ENCODE measurements at places on chromosomes 11 and 22.
A peak's percentile ranks its signal among the peaks of the same experiment; 100 is the strongest.

DNA sequence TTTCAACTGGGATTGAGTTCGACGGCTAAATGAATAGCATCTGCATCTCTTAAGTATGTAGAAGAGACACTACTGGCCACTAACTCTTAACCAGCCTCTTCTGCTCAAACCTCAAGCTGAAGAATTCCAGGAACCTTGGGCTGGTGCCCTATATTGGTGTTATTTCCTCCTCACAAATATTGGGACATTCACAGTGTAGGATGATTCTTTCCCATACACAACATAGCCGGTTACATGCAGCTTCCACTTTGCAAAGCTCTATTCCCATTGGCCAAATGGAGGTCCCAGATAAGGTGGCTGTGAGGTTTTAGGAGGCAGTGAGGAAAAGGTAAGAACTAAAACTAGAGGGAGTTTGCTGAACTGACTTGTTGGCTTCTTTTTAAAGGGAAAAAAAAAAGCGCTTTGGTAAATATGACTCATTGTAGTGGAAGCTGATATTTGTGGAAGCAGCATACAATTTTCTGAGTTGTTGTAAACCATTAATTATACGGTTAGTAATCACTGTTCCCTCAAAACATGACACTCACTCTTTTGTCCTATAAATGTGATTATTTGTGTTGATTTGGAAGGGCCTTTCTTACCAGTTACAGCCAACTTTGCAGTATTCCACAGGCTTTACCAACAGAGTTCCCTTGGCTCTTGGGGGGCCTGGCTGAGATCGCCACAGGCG is 17.6 kb downstream of the C22orf31 start:
- no peak for DNase-seq

GRCh38 chr11:65814986-65815565 is 18.7 kb upstream of the SNX32 start:
- DNase-seq, result no peak

- no peak for DNase-seq
Measured at GRCh38 chr22:34877506-34877905, 188.5 kb upstream of the ISX start.

- no peak for DNase-seq
Measured at GRCh38 chr22:39634530-39635405, 64.2 kb downstream of the CACNA1I start.

- DNase-seq, result no peak
Measured at GRCh38 chr22:42371501-42371900, 60.7 kb downstream of the NFAM1 start.

DNA sequence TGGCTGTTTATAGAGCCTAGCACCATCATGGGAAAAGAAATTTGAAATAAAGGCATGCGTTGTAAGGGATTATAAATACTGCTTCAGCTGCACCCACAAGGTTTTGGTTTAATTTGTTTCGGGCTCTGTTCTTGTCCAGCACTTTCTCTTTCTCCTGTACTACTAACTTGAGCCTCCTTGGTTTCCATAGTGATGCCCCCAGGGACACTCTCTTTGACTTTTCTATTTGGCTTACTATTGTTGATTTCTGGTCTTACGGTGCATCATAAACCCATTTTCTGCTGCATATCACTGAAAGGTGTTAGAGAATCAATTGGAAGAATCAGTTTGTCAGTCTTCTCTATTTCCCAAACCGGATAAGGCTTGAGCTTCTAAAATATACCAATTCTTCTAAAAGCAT is 1674.3 kb upstream of the RAG2 start:
- DNase-seq, result no peak

DNA sequence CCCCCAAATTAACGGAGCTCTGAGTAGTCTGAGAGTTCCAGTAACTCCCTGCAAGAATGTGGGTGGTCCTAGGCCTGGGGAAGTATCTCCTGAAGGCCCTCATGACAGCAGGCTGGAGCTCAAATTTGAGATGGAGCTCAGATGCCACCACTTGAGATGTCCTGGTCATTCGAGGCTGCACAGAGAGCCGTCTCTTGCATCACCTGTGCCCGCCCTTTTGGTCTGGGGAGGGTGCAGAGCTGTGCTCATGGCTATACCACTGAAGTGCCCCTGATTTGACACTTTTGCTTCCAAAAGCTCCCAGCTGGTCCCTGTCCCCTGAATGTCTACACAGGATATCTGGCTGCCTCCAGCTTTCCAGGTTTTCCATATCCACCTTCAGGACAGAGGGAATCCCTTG is 214.0 kb upstream of the B3GAT1 start:
- no peak for DNase-seq

DNA sequence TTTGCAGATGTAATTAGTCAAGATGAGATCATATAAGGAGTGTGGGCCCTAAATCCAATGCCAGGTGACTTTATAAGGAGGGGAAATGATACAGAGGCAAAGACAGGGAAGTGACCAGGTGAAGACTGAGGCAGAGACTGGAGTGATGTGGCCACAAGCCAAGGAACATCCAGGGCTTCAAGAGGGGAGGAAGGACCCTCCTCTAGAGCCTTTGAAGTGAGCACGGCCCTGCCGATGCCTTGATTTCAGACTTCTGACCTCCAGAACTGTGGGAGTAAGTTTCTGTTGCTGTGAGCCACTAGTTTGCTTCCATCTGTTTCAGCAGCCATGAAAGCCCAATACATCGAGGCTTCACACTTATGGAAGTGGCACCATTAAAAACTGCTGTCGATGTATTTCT is 78.7 kb downstream of the SHANK2 start:
- no peak for DNase-seq

DNA sequence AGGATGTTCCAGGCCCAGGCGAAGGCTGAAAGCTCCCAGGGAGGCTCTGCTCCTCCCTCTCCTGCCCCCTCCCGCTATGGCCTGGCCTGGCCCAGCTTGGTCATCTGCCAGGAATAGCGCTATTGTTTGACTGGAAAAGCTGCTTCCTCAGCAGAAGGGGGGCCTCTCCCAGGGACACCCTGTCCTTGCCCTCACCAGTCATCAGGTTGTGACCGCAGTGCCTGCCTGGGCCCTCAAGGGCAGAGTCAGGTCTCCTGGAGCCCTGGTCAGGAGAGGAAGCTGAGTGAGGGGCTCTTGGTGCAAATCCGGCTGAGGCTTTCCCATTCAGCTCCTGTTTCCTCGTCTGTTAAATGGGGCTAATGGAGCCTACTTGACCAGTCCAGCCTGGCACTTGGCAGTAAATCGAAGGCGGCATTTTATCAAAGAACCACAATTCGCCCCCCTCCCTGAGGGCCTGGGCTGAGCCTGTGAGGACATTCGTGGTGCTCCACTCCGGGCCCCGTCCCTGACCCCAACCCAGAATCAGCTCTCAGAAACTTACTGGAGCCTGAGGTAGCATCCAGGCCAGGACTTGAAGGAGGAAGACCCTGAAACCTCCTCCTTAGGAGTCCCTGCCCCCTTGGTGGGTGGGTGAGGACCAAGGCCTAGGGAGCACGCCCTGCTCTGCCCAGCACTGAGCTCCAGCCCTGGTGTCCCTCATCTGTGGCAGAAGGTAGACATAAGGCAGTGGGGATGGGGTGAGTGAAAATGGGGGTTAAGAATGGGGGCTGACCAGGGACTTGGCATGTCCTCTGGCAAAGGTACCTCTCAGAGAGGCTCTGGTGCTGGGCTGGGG is 2.0 kb upstream of the CASTOR1 start:
- peak; percentile 34 for DNase-seq

DNA sequence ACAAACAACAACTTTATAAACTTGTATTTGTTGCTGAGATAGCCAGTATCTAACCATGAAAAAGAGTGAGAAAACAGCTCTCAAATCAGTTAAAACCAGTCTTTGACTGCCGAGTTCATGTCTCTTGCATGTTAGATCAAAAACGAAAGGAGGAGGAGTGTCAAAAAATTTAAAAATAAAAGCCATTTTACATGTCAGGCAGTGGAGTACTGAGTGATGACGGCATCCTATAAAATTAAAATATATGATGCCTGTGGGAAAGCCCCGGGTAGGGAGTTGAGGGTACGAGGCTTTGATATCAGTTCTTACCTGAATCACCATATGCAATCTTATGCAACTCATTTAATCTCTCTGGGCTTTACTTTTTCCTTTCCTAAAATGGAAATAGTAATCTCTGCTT is 117.3 kb downstream of the ETS1 start:
- no peak for DNase-seq

DNA sequence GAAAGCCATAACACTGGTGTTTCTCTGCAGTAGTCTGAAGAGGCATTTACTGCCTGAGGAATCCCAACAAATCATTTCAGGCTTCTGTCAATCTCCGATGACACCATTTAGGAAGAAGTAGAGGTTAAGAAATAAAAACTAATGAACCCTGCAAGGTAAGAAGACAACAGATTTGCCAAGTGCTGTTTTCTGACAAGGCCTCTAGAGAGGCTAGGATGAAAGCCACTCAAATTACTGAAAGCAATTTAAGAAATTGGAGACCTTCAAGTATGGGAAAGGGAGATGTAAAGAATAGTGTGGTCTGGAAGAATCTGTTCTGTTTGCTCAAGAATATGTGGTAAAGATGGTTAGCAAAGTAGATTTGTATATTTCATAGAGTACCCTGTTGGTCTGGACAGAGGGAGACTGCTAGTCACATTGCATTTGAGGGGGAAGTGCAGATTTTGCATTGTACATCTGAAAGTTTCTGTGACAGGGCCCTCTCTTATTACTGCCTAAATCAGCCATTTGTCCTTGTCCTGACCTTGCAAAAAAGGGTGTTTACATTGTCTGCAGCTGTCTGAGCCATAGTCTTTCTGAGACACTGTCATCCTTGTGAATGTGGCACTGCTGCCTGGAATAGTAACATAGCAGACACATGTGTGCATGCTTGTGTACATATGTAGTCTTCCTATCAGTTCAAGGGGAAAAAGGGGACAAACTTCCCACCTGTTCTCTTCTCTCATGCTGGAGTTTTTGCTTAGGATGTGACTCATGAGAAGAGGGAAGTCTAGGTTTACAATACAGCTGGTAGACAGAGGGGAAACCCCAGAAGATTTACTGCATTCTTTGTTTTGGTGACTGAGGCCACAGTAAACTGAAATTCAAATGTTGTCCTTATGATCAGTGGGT is 640.2 kb upstream of the KIRREL3 start:
- no peak for DNase-seq

DNA sequence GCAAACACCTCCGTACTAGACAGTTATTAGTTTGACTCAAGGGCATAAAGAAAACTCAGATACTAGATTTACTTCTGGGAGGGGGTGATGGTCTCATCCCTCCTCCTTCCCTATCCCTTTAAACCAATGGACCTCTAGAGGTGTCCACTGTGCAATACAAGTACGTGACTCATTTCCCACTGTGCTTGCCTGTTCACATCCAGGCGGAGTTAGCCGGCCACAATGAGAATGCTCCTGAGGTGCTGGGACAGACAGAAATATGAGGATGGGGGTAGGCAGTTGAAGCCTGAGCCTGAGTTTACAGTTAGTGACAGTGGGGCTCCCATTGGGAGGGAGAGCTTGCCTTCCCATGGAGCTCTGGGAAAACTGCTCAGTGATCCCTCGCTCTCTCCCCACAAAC is 8.4 kb upstream of the PMM1 start:
- DNase-seq, result no peak

- DNase-seq, result no peak
Measured at GRCh38 chr11:65316227-65317024, 1.8 kb downstream of the CDC42EP2 start.

- no peak for DNase-seq
Measured at GRCh38 chr11:1502954-1503707, 16.6 kb upstream of the MOB2 start.

- no peak for DNase-seq
Measured at GRCh38 chr22:50436015-50436830, 38.6 kb downstream of the SBF1 start.

DNA sequence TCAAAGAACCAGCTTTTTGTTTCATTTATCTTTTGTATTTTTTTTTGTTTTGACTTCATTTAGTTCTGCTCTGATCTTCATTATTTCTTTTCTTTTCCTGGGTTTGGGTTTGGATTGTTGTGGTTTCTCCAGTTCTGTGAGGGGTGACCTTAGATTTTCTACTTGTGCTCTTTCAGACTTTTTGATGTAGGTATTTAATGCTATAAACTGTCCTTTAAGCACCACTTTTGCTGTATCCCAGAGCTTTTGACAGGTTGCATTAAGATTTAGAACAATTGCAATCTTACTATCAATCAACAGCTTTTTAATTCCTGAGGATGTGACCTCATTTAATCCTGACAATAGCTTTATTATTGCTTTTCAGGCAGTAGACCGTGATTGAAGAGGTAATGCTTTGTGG is 94.3 kb downstream of the ZNF280B start:
- no peak for DNase-seq

DNA sequence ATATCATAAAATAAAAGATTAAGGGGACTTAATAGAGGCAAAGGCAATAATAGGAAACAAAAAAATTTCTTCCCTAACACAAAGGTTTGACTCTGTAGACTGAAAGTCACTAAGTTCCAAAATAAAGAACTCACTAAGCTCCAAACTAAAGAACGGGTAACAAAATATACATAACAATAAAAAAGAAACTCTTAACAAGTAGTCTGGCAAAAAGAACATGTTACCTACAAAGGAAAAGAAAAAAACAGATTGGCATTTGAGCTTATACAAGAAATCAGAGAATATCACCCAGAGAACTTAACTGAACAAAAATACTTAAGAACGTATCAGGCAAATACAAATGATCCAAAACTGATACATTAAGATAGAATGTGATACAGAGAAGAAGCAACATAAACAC is 7.5 kb downstream of the ARHGAP32 start:
- no peak for DNase-seq

GRCh38 chr11:117605331-117605730 is 191.7 kb downstream of the DSCAML1 start:
- no peak for DNase-seq

DNA sequence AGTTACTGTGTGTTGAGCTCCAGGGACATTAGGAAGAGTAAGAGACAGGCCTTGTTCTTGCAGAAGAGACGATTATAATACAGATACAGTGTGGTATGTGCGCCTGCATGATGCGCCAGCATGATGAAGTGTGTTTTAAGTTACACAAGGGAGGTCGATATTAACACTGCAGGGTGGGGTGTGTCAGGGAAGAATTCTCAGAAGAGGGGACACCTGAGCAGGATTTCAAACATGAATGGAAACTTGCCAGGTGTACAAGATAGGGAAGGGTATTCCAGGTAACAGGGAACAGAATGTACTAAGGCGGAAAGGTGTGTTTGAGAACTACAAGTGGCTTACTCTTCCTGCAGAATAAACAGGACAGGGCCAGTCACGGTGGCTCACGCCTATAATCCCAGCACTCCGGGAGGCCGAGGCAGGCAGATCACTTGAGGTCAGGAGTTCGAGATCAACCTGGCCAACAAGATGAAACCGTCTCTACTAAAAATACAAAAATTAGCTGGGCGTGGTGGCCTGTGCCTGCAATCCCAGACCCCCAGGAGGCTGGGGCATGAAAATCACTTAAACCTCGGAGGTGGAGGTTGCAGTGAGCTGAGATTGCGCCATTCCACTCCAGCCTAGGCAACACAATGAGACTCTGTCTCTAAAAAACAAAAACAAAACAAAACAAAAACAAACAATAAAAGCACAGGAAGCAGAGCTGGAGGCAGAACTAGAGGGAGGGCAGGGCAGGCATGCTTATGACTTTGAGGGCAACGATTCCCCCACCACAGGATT is 59.0 kb downstream of the SYN3 start:
- DNase-seq, result no peak

DNA sequence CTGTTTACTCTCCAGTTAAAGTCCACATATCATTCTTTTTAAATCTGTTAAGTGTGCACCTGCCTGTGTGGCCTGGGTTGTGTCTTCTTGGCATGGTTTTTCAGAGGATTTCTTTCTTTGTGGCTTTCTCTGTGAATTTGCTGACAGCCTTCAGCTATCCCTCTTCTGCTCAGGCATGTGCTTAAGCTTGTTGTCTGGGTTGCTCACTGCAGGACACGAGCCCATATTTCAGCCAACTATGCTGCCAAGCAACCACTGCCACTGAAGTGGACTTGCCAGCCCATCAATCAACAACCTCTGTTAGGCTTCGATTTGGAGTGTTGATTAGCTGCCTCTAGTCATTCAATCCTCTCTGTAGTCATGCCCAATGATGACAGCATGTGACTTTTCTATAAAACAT is 18.4 kb downstream of the OR51I2 start:
- no peak for DNase-seq

Measured in activated naive CD8-positive, alpha-beta T cell treated with anti-CD3 and anti-CD28 coated beads, Interleukin-2, amount 10 ng/mL, durations not matched to agents 7 days and 5 days (primary cell).